Dorsolateral prefrontal cortex (tissue), 122 donors: ENCODE measurements at places on chromosomes 3 and 15. TPM values are rescaled to one million over a fixed set of nuclear protein-coding genes. Genes with fewer than 3 reads are reported as not detected.

The MESP1 gene
- total RNA-seq: 6.3 TPM

The PIGZ gene
- 29.8 TPM for total RNA-seq

The CHCHD4 gene
- 21.4 TPM for total RNA-seq

The LRRN1 gene
- 30.4 TPM for total RNA-seq

The HMCES gene
- total RNA-seq: 42.8 TPM

The GOLGA6A gene
- total RNA-seq: 0.52 TPM

The ZNF80 gene
- total RNA-seq: not detected

The IQCF2 gene
- total RNA-seq: not detected

The CNTN4 gene
- 59.4 TPM for total RNA-seq

The CPA3 gene
- not detected for total RNA-seq

The FAIM gene
- total RNA-seq: 9.7 TPM

The C2CD4A gene
- total RNA-seq: not detected

The ACVR2B gene
- 14.8 TPM for total RNA-seq

The ADAMTSL3 gene
- 14.1 TPM for total RNA-seq

The CPN2 gene
- total RNA-seq: not detected

The DUOXA1 gene
- total RNA-seq: 1.1 TPM

The CFAP44 gene
- total RNA-seq: 24.2 TPM

The GMPS gene
- total RNA-seq: 58.6 TPM

The ABCC5 gene
- 133 TPM for total RNA-seq

The TNFAIP8L3 gene
- total RNA-seq: 14.4 TPM

The CX3CR1 gene
- total RNA-seq: 22.5 TPM

The GHSR gene
- not detected for total RNA-seq

The RTP1 gene
- 2.7 TPM for total RNA-seq

The UBA3 gene
- total RNA-seq: 69.8 TPM

The ANKRD63 gene
- 1.9 TPM for total RNA-seq

The GXYLT2 gene
- total RNA-seq: 6.2 TPM

The VEPH1 gene
- total RNA-seq: 1.0 TPM

The MPI gene
- total RNA-seq: 82.0 TPM

The C3orf20 gene
- 0.49 TPM for total RNA-seq

The ECT2 gene
- 10.2 TPM for total RNA-seq

The PLA2G4D gene
- not detected for total RNA-seq

The ANKRD34C gene
- 5.0 TPM for total RNA-seq
